ENCODE measurements at places on chromosomes 7 and 10.
A peak's percentile ranks its signal among the peaks of the same experiment; 100 is the strongest.

DNA sequence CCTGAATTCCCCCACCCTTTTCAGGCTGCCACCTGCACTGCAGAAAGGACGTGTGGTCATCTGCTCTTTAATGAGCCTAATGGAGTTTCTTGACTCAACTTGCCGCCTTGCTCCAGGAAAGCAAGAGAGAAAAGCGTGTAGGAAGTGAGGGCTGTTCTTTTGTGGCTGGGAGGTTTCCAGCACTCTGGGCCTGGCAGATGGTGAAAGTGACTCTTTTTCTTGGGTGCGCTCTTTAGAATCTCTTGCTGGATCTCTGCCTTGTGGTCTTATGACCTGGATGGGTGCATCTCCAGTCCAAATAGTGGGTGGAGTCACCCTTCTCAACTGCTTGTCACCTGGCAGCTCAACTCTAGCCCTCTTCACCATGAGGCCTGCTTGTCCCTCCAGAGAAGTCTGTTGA is 244.0 kb downstream of the SORCS1 start:
- DNase-seq: no peak

GRCh38 chr7:74443543-74444247 is 10.0 kb upstream of the GTF2IRD1 start:
- no peak for DNase-seq

- no peak for DNase-seq
These were observed 30.0 kb downstream of the GUSB start for GRCh38 chr7:65951837-65952578.

DNA sequence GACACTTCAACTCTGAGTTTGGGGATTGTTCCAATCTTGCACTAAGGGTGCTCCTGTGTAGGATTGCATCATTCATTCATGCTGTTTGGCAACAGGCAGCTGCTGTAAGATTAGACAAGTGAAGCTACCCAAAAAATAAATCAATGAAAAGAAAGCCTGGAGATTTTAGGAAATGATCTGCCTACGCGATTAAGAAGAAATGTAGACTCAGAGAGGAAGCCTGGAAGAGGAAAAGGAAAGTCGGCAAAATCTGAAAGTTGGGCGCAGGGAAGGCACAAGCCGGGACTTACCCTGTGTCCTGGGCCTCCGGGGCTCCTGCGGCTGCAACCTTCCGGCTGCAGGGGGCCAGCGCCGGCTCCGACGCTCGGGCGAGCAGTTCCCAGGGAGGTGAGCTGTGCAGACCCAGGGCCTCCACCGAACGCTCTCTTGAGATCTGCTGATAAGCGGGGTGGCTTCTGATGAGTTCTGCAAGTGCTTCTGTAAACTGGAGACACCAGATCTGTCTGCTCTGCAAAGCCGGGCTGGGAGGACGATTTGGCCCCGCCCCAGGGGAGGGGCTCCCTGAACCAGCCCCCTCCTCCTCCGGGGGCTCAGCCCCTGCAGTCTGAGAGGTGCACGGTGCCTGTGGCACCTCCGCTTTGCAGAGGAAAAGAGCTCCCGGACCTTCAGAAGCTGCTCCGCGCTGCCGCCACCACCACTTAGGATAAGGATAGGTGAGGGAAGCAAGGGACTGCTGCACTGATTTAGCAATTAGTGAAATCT is 17.4 kb downstream of the PSPH start:
- peak; percentile 38 for DNase-seq

DNA sequence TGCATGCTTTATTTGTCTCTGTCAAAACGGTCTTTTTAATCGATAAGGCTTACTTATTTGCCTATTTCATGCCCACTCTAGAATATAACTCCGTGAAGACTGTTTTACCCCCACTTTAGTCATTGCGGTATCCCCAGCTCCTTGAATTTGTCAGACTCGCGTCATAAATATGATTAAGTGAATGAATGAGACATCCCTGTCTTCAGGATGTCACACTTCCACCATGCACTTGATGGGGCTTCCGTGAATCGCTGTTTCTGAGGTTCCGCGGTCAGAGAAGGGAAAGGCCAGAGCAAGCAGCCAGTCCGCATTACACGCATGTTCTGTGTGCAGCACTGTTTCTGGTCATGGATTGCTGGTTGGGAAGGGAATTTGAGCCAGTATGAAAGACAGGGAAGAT is 138.8 kb downstream of the CELF2 start:
- no peak for DNase-seq

GRCh38 chr7:141354251-141354650 is 197.0 kb upstream of the AGK start:
- DNase-seq: no peak

- DNase-seq: no peak
These were observed 144.3 kb upstream of the TNS3 start for GRCh38 chr7:47726047-47726726.

Data from activated T-helper 1 cell treated with anti-CD3 and anti-CD28 coated beads, Interleukin-2, amount 50 U/mL, for 16 hours (primary cell).